ENCODE measurements at places on chromosomes 3 and 15.

DNA sequence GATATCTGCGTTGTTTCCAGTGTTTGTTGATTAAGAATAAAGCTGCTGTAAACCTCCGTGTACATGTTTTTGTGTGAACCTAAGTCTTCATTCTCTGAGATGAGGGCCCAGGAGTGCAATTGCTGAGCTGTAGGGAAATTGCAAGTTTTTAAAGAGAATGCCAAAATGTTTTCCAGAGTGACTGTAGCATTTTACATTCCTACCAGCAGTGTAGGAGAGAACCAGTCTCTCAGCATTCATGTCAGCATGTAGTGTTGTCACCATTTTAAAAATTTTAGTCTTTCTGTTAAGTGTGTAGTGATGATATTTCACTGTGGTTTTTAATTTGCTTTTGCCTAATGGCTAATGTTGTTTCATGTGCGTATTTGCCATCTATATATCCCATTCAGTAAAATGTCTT, 3.4 kb upstream of the MGLL start:
- DNase-seq: no peak

DNA sequence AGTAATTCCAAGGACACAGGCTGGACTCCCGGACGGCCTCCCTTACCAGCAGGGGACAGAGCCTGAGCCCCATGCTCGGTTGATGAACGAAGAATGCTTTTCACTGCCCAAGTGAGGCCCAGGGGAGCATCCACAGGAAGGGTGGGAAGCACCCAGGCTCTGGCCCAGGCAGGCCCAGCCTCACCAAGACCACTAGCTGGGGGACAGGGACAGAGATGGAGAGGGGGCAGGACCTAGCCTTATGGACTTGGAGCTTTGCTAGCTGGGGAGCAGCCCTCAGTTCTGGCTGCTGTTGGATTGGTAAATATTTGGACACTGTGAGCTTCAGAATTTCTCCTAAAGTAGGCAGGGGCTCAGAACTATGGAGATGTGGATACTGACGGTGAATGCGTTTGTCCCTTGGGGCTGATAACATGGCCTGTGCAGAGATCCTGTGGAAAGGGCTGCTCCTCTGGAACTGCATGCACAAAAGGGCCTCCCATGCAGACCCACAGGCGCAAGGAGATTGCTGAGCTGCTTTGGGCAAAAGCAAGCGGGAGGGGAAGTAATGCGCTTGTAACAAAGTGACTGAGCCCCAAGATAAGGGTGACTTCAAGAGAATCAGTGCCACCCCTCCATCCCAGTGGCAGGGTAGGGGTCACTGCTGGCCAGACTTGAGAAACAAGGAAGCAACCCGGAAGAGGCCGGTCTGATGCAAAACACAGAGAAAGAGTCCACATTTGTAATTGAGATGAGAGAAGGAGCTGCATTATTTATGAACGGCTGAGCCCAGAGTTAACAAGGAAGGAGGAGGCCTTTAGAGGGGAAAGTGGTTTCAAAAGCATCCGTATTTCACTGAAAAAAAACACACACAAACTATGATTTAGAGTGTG, 70.1 kb upstream of the MEF2A start:
- no peak for DNase-seq

DNA sequence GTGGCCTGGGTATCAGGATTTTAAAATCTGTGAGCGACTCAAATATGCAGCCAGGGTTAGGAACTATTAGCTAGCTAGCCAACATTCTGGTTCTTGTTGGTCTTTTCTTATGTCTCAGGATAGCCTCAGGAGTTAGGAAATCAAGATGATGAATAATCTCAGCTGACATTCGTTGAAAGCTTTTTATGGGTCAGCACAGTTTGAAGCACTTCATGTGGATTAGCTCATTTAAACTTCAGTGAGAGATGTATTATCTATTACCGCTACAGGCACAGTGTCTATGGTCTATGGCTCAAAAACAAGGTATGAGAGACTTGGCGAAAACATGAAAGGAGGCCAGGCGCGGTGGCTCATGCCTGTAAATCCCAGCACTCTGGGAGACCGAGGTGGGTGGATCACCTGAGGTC, 187.5 kb upstream of the THRB start:
- no peak for DNase-seq

GRCh38 chr3:168251371-168251770, 155.6 kb upstream of the GOLIM4 start:
- no peak for DNase-seq

All from anterior cingulate cortex (tissue), 58 donors.